ENCODE measurements at places on chromosomes 16 and 17. TPM values are rescaled to one million over a fixed set of nuclear protein-coding genes. Genes with fewer than 3 reads are reported as not detected.

DNA sequence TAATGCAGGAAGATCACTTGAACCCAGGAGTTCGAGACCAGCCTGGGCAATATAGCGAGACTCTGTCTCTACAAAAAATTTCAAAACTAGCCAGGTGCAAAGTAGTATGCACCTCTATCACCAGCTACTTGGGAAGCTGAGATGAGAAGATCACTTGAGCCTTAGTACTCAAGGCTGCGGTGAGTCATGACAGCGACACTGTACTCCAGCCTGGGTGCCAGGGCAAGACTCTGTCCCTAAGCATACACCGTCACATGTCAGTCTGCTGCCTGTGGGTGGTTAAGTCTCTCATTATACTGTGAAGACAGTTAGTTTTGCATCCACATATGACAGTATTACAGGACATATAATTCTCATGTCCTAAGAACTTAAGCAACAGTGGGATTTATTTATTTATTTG, 21.8 kb downstream of the NMRAL1 start:
- no peak for DNase-seq
- no peak overlapping the region for H3K4me3 ChIP-seq
- H3K36me3 ChIP-seq = peaks cover 74% of the 10 kb centered on the region
- no peak overlapping the region for H3K27ac ChIP-seq
- H3K27me3 ChIP-seq = no peaks in the 10 kb centered on the region

DNA sequence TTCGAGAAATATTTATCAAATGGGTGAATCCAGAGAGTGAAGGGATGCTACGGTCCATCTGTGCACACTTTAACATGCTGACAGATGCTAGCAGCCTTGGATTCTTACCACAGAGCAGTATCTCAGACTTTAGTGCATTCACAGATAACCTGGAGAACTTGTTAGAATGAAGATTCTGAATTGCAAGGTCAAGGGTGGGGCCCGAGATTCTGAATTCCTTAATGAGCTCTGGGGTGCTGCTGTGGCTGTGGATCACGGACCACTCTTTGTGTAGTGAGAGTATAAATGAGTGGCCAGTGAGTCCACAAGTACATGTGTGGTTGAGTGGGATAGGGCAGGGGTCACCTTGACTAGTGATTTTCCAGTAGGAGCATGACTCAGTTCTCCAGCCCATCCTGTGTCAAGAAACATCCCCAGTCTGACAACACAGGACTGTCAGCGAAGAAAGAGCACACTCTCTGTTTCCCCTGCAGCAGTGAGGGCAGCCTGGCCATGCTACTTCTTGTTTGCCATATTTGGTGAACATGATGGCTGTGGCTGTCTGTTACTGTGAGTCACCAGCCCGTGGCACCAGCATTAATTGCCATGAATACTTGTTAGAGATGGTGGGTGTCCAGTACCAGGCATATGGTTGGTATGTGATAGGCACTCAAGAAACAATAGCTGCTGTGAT, 13.0 kb upstream of the SALL1 start:
- H3K36me3 ChIP-seq = no peaks in the 10 kb centered on the region
- no peak overlapping the region for H3K4me3 ChIP-seq
- H3K27me3 ChIP-seq = no peaks in the 10 kb centered on the region
- no peak overlapping the region for H3K27ac ChIP-seq

DNA sequence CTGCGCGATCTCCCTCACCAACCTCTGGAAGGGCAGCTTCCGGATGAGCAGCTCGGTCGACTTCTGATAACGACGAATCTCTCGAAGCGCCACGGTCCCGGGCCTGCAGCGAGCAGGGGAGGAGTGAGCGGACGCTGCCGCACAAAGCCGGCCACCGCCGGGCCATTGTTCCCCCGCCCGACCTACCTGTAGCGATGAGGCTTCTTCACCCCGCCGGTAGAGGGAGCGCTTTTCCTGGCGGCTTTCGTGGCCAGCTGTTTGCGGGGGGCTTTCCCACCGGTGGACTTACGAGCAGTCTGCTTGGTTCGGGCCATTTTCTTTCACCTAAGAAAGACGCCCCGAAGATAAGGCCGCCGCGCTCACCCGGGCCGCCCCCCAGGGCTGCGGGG, 5.8 kb upstream of the UNK start:
- peak overlapping the region; percentile 97 for H3K27ac ChIP-seq
- H3K4me3 ChIP-seq = peak overlapping the region; percentile 74
- H3K36me3 ChIP-seq = peaks cover 33% of the 10 kb centered on the region
- peaks cover 35% of the 10 kb centered on the region for H3K4me1 ChIP-seq

GRCh38 chr16:89031715-89032659, 55.0 kb upstream of the CBFA2T3 start:
- no peaks in the 10 kb centered on the region for H3K4me1 ChIP-seq
- H3K27ac ChIP-seq = no peak overlapping the region

- DNase-seq = peak; percentile 87
- H3K36me3 ChIP-seq = no peaks in the 10 kb centered on the region
- H3K4me1 ChIP-seq = no peaks in the 10 kb centered on the region
- peak within 1 kb of the TSS; percentile 59 for H3K27ac ChIP-seq
- H3K4me3 ChIP-seq = peak within 1 kb of the TSS; percentile 86
These were observed at the start of gene ATF7IP2 for GRCh38 chr16:10385725-10386516. Gene ATF7IP2, plus strand, starts transcription at chr16:10386061. Its CDS starts 44,560 bp downstream, at chr16:10430621.

DNA sequence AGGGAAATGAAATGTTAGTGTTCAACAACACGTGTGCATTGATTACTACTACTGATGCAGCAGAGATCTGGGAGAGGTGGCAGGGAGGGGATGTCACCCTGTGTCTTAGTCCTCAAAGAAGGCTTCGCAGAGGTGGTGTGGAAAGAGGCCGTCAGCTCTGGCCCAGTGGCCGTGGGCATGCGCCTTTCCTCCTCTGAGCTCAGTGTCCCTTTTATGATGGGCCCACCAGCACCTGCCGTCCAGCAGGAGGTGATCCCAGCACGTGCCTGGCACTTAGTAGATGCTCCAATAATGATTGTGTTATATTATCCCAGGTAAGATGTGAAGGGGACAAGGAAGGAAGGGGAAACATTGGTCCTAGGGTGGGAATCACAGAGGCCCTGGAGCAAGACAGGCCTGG, 106.2 kb downstream of the CLEC16A start:
- H3K27me3 ChIP-seq = no peaks in the 10 kb centered on the region
- H3K4me1 ChIP-seq = peaks cover 12% of the 10 kb centered on the region
- H3K27ac ChIP-seq = no peak overlapping the region
- H3K4me3 ChIP-seq = no peak overlapping the region

GRCh38 chr17:44122816-44123355, 555 bp downstream of the HDAC5 start:
- DNase-seq = no peak
- peak overlapping the region; percentile 65 for H3K4me3 ChIP-seq
- peaks cover 14% of the 10 kb centered on the region for H3K4me1 ChIP-seq
- H3K27me3 ChIP-seq = no peaks in the 10 kb centered on the region

DNA sequence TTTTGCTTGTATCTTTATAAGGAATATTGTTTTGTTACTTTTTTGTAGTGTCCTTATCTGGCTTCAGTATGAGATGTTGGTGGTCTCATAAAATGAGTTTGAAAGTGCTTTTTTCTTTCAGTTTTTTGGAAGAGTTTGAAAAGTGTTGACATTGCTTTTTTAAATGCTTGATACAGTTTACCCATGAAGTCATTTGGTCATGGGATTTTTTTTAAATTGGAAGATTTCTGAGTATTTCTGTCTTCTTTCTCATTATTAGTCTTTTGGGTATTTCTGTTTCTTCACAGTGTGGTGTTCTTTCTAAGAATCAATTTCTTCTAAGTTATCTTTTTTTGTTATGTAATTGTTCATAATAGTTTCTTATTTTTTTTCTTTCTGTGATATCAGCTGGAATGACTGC, 15.1 kb downstream of the ZNF267 start:
- peaks cover 82% of the 10 kb centered on the region for H3K36me3 ChIP-seq
- H3K4me3 ChIP-seq = no peak overlapping the region
- H3K4me1 ChIP-seq = no peaks in the 10 kb centered on the region
- no peak for DNase-seq
- no peaks in the 10 kb centered on the region for H3K27me3 ChIP-seq

GRCh38 chr16:89361751-89362539, 128.4 kb downstream of the ANKRD11 start:
- peaks cover 58% of the 10 kb centered on the region for H3K4me1 ChIP-seq
- no peak for DNase-seq
- H3K4me3 ChIP-seq = no peak overlapping the region

Gene PRSS27
- 3.3 TPM for total RNA-seq

Gene ZNHIT3
- total RNA-seq = 33.9 TPM

Gene KRTAP9-2
- total RNA-seq = not detected

Gene CEMP1
- 0.32 TPM for total RNA-seq

Gene CIBAR2
- total RNA-seq = 0.27 TPM

Gene GPR179
- 0.17 TPM for total RNA-seq

Gene SKAP1
- total RNA-seq = 12.4 TPM

Gene NETO2
- 10.3 TPM for total RNA-seq

Gene CLDN7
- 286 TPM for total RNA-seq

Gene KCNH6
- total RNA-seq = not detected
